Activated naive CD4-positive, alpha-beta T cell (primary cell): ENCODE measurements at places on chromosomes 3 and 15.
A peak's percentile ranks its signal among the peaks of the same experiment; 100 is the strongest.

DNA sequence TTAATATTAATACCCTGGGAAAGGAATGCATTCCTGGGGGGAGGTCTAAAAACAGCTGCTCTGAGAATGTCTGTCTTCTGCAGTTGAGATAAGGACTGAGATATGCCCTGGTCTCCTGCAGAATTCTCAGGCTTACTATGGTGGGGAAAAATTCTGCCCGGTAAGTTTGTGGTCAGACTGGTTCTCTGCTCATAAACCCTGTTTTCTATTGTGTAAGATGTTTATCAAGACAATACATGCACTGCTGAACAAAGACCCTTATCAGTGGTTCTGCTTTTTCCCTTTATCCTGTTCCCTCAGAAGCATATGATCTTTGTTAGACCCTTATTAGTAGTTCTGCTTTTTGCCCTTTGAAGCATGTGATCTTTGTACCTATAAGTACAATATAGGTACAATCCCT is 494.6 kb downstream of the CNTN6 start:
- DNase-seq, result no peak

DNA sequence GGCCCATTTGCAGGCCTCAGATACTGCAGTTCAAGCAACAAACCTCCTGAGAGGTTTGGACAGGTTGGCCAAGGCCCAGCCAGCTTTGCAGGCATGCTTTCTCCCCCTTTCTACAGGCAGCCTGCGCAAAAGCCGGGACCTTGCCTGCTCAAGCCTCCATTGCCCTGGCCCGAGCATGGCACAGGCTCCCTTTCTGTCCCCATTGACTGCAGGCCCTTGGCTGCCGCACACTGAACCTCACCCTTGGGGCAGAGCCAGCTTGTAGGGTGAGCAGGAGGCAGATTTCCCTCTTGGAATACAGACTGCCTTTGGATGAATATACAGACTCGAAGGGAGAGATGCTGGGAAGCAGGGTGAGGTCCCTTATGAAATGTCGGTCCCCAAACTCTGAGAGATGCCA is 461.7 kb upstream of the PROK2 start:
- DNase-seq, result no peak

DNA sequence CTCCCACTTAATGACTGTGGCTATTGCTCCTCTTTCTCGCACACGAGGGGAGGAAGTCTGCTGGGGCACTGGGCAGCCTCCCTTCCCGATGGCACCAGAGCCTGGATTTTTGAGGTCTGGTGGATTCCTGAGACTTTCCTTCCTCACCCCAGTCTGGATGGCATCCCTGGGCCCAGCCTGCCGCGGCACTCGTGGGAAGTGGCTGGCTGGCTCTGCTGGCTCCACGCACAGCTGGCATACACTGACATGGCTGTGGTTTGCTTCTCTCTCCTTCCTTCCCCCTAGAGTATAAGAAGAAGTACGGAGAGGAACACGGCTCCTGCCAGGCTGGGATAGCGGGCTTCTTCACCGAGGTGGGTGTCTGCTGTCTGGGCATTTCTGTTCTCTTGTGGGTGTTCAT is 319.8 kb upstream of the LRRFIP2 start:
- DNase-seq, result no peak

- DNase-seq, result no peak
Observed at GRCh38 chr3:71831599-71831998, 46.7 kb upstream of the PROK2 start.

DNA sequence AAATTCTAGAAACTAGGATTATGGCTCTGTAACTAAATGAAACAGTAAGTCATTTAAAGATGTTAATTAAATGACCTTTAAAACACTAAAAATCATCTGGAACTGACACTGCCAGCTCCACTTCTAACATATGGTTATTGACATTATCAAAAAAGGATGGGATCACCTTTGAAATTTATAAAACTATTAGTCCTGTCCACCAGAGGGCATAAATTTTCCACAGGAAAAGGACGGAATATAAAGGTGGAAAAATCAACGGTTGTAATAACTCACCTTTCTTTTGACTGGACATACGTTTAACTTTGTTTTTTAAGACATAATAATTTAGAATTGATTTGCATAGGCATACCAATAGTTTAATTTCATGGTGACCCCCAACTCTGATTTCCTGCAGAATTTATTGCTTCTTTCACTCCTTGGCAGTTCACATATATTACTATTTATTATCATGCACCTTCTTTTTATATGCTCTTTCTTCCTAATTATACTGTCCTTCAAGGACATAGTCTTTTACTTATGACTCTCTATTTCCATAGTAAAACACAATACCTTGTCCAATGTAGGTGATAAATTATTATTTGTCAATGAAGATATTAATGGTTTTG is 345.7 kb downstream of the CADM2 start:
- DNase-seq, result no peak

DNA sequence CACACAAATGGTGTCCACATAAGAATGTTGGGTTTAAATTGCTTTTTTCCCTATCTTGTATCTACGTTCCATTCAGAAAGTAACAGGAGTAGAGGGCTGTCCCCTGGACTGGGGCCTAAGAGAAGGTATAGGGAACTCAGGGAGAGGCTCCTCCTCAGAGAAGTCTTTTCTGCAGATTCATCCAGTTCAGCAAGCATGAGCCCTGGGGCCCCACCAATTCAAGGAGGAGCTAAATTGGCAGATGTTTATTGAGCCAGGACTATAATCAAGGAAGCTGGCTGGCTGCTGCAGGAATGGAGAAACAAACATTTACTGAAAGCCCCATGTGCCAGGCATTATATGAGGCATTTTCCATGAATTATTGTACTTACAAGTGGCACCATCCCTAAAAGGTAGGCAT is 22.1 kb upstream of the LARS2 start:
- no peak for DNase-seq

- DNase-seq, result no peak
Observed at GRCh38 chr3:125194849-125195601, 17.5 kb downstream of the SLC12A8 start.

DNA sequence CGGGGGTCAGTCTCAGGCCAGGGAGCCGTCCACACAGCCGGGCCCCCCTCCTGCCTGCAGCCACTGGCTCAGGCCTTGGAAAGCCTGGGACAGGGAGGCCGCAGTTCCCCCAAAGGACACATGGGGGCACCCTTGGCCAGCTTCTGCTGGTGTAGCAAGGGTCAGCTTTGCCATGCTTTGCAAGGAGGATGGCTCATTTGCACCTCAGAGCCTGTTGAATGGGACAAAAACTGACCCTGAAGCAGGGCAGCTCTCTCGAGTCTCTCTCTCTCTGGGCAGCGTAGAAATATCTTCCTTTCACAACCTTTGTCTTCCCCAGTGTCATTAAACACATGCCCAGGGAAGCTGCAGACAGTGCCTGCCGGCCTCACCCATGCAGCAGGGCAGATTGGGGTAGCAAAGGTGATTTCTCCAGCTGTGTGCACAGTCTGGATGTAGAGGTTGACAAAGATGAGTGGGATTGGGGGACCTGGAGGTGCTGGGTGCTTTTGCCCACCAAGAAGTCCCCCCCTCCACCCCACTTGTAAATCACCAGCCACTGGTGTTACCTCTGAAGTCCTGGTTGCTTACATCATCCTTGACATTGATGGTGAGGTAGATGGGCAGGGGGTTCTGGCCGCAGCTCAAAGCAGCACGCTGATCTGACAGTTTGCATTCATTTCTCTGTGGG is 17.4 kb upstream of the EHD4 start:
- DNase-seq, result peak; percentile 79

DNA sequence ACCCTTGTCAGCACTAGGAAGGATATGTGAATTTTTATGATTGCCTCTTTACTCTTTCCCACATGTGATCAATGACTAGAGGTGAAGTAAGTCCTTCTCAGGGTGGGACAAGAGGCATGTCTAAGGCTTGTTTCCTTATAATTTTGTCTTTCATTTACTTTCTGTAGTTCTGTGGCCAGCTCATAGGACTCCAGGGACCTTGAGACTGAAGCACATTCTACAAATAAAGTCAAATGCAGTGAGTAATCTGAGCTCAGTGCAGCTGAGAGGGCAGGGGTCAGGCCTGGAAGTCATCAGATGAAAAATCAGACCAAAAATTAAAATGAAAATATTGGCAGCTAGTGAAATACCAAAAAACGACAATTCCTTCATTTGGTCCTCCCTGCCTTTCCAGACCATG is 424.7 kb upstream of the THBS1 start:
- DNase-seq, result no peak

DNA sequence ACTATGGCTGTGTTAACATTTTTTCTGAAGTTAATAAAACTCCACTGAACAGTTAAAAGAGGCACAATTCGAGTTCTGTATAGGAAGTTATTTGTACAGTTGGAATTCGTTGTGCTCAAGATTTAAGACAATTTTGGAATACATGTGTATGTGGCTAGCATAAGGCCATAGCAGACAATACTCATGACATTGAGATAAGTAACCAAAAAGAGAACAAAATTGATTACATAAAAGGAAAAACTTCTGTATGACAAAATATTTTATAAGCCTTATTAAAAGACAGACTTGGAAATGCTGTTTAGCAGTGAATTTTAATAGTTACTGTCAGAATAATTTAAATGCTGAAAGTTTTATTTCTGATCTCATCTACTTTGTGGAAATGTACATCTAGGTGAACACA is 17.7 kb upstream of the EDEM1 start:
- DNase-seq, result no peak

GRCh38 chr3:48851407-48851806 is 3.7 kb upstream of the PRKAR2A start:
- no peak for DNase-seq

DNA sequence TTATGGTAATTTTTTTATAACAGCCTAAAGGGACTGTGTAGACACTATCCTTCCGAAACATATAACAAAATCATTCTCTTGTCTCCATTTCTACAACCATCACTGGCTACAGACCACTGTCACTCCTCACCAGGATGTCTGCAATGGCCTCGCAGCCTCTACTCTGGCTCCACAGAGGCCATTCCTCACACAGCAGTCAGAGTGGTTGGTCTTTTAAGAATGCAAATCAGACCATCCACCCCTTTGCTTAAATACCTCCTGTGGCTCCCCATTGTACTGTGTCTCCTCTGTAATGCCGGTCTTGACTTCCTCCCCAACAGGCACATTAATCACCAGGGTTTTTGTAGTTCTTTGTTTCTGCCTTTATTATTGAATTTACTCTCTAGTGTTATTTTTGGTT is 344.8 kb downstream of the ERC2 start:
- no peak for DNase-seq

DNA sequence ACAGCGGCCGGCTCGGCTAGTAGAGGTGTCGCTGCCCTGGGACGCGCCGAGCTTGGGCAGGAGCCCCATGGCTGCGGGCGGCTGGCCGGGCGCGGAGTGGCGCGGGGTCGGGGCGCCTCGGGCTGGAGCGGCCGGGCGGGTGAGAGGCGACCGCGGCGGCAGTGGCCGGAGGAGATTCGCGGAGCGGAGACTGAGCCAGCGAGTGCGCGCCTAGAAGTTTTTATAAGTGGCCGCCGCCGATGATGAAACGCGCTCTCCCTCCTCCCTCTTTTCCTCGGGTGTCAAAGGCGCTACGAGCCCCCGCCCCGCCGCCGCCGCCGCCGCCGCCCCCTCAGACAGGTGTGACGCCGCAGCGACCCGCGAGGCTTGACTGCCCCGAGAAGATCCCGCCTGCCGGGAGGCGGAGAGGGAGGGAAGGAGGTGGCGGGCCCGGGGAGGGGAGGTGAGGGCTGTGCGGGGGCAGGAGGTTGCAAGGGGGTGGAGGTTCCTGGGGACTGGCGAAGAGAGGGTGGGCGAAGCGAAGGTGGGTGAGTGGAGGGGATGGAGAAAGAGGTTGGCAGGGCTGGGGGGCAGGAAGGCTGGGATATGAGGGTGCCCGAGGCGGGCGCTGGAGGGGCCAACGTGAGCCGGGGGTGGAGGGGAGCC is at the start of gene SLCO2A1:
TSS of gene SLCO2A1 (minus strand) at position 192 of the 645 bp plus-strand sequence. CDS start at position 69, 123 bp downstream.
- no peak for DNase-seq

DNA sequence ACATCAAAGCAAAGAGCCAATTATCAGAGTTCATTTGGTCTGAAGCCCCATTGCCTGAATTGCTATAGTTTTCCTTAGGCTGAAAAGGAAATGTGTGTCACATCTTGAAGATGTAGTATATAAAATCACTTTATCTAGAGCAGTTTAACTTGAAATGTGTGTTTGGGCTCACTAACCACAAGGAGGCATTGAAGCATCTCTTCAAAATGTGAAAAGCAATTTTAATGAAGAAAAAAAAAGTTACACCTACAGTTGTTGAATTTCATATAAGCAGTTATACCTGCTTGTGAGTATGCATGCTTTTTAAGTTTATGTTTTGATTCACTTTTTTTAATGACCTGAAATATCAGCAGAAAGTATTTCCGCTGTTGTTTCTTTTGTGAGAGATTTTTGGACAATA is 129.3 kb downstream of the IQCH start:
- no peak for DNase-seq

GRCh38 chr3:48716508-48716981 is 476 bp downstream of the IP6K2 start:
- DNase-seq, result no peak

GRCh38 chr3:191066669-191067068 is 132.4 kb upstream of the OSTN start:
- no peak for DNase-seq

DNA sequence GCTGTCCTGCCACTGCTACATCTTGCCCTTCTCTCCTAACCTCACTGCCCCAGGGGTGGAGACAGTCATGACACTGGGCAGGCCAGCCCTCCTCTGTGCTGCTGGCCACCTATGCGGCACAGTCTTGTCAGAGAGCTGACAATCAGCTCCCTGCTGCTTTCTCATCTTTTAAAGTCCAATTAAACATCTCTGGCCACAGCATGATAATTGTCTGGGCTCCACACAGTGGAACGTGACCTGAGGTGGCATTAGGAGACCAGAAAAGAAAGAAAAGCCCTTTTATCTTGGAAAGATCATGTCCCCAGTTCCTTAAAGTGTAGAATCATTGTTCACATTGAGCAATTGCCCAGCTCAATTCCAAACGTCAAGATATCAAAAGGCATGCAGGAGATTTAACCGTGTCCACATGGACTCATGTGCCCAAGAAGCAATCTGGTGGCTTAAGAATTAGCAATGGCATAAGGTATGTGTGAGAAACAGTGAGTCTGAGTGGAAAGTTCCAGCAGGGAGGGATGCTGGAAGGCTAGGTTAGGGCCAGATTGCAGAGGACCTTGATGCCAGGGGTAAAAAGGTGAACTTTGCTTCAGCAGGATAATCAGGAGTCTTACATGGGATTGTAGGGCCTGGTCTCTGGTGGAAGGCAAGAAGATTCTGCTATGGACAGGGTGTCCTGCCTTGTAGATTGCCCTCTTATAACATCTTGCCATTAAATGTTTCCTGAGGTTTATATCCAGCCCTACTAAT is 15.3 kb upstream of the CACNA1D start:
- no peak for DNase-seq
